NCI-H1417 (cell line): ENCODE measurements at places on chromosomes 16 and 17.

- DNase-seq: no peak
Observed at GRCh38 chr17:82390860-82391435, 19.4 kb downstream of the UTS2R start.

GRCh38 chr16:75265911-75266701 lies 14.7 kb upstream of the BCAR1 start:
- DNase-seq: peak; percentile 80

DNA sequence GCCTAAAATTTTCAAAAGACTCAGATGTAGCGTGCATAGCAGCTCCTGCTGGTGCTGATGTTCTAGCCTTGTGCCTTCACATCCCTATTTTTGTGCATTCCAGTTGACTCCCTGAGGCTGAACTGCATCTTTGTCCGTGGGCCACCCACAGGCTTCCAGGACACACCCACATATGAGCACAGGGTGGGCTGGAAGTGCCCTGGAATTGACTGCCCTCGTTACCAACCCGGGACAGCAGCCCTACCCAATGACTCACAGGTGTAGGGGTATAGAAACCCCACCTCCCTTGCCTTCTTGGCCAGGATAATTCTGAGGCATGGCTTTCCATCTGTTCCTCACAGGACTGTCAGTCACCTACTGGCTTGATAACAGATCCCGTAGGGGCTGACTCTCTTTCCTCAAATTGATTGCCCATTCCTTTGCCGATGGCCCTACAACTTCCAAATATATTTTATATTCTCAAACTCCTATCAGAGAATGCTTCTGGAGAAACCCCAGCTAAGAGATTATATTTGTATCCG lies 65.9 kb upstream of the CDH13 start:
- no peak for DNase-seq

- DNase-seq: no peak
Observed at GRCh38 chr17:70920416-70920815, 751.1 kb downstream of the KCNJ2 start.

- no peak for DNase-seq
Observed at GRCh38 chr16:83706394-83706793, 101.4 kb upstream of the HSBP1 start.

- no peak for DNase-seq
Observed at GRCh38 chr17:45394564-45394912, 38.1 kb downstream of the ARHGAP27 start.

- no peak for DNase-seq
Observed at GRCh38 chr16:4334724-4335495, 16.2 kb downstream of the PAM16 start.

DNA sequence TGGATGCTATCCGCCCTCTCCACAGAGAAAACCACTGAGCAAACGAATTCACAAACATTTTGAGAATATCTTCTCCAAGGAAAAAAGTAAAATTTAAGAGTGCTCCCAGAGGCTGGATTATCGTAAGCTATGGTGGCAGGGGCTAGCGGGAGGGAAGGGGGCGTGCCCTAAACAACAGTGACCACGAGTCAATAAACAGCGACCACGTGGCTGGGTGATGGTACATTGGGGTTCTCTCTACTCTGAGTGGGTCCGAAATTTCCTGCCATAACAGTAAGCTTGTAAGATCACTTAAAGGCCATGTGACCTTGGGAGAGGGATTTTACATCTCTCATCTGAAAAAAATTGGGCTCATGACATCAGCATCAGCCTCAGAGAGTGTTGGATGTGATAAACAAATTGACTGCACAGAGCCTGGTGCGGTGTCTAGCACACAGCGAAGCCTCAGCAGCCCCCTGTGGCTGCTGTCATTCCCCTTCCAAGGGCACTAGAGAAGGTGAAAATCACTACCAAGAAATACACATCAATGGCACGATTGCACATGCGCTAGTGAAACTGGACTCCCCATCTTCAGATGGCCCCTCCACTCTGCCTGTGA lies 213.2 kb downstream of the XYLT1 start:
- DNase-seq: no peak

- no peak for DNase-seq
Observed at GRCh38 chr17:68497885-68498319, 14.3 kb upstream of the PRKAR1A start.

DNA sequence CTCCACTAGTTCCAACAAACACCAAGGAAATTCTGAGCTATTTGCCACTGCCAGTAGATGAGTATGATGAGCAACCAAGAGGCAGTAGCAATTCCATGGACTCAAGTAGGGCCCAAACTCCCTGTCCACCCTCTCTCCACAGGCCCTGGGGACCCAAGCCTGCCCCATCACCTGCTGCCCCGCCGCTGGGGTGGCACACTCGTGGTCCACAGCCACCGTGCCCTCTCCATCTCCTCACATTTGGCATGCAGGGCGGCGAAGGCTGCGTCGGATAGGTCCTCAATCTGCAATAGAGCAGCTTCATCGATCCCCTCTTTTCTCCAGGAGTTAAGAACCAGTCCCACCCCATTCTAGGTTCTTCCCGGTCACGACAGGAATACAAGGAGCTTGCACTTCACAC lies 33.9 kb downstream of the STH start:
- no peak for DNase-seq

DNA sequence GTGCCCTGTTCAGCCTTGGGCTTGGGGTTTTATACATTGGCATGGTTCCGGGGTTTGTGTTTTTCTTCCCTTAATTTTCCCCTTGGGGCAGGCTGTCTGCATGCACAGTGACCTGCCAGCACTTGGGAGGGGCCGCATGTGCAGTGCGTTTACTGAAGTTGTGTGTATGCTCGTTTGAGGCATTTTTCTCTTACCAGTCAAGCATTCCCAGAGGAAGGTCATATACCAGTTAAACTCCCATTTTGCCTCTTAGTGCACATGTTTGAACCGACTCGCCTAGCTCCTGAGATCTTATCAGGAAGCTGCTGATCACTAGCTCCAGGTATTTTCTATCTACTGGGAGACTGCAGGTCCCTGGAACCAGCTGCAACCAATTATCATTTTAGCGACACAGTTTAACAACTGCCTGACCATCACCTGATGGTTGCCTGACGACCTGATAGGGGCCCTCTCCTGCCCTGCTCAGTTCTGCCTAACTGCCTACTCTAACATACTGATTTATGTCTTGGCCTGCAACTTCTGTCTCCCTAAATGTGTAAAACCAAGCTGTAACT lies 51.4 kb downstream of the MFSD11 start:
- DNase-seq: peak; percentile 73

GRCh38 chr16:69087161-69087581 lies 18.3 kb upstream of the HAS3 start:
- no peak for DNase-seq

GRCh38 chr17:63279498-63280230 lies 166.4 kb downstream of the CYB561 start:
- DNase-seq: no peak

- no peak for DNase-seq
Observed at GRCh38 chr17:16044487-16044886, 44.9 kb downstream of the TTC19 start.

- DNase-seq: no peak
Observed at GRCh38 chr17:50769884-50770283, 2.6 kb upstream of the ANKRD40CL start.

DNA sequence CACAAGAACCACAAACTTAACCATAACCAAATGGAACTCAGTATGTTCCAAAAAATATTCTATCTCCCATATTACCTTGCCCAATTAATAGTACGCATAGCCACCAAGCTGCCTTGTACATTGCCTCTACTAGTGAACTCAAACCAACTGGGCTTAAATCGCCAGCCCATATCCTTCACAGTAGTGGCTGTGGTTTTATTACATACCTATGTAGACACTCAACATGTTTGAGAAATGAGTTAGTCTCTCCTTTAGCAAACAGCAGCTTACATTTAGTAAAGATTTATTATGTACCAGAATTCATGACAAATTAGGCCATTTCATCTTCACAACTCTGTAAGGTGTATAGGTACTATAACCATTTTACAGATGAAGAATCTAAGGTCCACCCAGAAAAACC lies 41.4 kb downstream of the GRB2 start:
- DNase-seq: no peak

GRCh38 chr16:86846136-86846535 lies 267.8 kb downstream of the FOXL1 start:
- DNase-seq: no peak

DNA sequence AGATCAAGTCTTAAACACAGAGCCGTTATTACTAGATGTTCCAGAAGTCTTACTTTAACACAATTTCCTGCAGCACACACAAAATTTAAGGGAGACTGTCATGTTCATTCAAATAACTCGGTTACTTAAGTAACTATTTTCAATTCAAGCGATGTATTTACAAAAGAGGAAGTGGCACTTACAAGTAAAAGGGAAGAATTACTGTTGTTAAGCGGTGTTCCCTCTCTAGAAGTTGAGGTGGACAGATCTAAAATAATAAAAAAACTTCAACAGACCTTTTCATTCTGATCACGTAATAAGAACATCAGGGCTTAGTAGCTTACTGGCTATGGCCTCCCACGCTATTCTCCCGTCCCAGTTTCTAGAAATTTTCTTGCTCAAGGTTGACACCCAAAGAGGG lies 26.2 kb upstream of the TXNDC11 start:
- no peak for DNase-seq

DNA sequence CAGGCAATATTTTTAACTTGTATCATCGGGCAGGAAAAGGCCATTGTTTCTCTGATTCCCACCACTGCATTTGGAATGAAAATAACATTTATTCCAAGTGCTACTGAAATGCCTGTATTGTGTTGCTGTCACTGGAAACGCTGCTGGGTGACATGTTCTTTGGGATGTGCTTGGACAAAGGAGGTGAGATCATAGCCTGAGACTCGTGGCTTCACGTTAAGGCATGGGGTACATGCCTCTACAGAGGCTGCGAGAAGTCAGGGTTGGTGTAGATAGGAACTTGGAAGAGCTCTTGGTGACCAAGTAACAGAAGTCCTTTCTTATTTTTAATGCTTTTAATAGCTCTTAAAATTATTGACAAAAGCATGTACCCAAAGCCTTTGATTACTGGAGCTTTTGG lies 58.8 kb upstream of the MAF start:
- DNase-seq: no peak

- no peak for DNase-seq
Observed at GRCh38 chr16:54143934-54144571, 142.5 kb downstream of the IRX3 start.

DNA sequence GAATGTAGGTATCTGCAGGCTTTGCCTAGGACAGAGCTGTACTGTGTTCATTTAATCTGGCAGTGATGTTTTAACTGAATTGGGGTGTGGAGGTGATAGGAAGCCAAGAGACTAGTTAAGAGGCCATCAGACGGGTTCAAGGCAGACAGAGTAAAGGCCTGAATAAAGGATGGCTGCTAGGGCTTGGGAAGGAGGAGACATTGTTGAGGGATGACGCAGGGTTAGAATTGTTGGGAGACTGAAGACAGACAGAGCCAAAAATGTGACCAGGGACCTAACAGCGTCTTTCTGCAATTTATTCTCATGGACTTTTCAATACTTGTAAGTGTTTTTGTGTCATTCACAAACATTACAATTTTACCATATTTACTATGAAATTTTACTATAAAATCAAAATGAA lies 48.6 kb upstream of the MYH10 start:
- DNase-seq: no peak

DNA sequence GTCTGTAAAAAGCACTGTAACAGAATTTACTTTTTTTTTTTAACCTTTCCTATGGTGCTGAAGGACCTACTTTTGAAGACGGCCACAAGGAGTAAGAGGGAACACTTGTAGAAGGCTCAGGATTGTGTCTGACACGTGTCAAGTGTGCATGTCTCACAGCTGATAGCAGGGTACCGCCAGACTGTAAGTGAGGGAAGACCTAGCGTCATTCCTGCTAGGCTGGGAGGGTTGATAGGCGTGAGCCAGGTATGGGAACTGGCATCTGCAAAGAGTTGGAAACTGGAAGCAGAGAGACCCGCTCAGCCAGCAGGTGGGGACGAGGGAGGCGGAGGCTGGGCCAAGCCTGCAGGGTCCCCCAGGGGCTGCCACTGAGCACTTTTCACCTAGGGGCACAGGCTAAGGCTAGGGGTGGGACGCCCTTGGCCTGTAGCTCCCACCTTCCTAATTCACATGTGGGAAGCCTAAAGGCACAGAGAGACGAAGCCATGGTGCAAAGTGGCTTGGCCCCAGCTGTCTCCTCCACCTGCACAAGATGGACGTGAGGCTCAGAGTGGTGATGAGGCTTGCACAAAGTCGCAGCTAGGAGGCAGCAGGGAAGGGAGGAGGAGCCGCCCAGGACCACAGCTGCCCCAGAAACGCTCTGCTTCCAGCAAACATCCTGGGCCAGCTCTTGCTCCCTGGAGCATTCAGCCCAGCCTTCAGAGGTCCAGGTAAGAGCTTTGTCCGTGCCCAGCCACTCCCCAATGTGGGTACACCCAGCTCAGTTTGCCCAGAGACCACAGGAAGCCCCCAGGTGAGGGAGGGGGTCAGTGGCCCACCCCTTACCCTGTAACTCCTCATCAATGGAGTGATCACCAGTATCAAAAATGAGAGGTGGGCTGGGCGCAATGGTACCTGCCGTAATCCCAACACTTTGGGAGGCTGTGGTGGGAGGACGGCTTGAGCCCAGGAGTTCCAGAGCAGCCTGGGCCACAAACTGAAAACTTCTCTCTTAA lies 18.9 kb downstream of the VASN start:
- DNase-seq: no peak

DNA sequence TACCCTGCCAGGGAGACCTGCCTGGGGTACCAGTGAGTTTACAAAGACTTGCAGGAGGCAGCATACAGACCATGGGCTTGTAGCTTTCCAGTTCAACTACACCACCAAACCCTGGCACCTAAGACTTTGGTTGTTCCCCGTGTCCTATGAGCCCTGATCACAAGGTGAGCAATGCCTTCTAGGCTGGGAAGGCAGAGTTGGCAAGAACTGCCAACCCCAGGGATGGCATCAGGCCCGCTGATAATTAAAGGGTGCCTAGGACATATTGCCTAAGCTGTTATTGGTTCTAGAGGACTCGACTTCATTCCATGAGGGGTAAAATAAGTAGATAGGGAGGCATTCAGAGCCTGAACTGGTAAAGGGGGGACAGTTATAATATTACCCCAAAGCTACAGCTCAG lies 41.3 kb downstream of the CDH13 start:
- no peak for DNase-seq

DNA sequence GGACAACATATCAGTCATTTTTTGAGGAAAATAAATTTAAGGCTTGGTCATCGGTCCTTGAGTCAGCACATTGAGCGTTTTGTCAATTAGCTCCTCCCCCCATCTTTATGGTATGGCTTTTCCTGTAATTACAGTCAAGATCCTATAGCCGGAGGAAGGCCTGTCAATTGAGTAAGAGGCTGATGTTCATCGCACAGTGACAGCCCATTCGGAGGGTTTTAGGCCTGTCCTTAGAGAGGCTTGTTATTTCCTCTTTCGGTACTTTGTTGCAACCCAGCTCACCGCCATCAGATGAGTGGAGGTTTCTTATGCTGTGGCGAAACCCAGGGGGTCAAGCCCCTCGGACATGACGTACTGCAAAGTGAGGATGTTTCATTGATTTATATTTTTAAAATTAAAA lies 395.2 kb downstream of the WWOX start:
- DNase-seq: no peak

- DNase-seq: no peak
Observed at GRCh38 chr16:1094601-1095449, 1.2 kb downstream of the C1QTNF8 start.

- DNase-seq: no peak
Observed at GRCh38 chr17:27496437-27496943, 40.2 kb downstream of the KSR1 start.
